ENCODE measurements at places on chromosomes 1 and 21.

DNA sequence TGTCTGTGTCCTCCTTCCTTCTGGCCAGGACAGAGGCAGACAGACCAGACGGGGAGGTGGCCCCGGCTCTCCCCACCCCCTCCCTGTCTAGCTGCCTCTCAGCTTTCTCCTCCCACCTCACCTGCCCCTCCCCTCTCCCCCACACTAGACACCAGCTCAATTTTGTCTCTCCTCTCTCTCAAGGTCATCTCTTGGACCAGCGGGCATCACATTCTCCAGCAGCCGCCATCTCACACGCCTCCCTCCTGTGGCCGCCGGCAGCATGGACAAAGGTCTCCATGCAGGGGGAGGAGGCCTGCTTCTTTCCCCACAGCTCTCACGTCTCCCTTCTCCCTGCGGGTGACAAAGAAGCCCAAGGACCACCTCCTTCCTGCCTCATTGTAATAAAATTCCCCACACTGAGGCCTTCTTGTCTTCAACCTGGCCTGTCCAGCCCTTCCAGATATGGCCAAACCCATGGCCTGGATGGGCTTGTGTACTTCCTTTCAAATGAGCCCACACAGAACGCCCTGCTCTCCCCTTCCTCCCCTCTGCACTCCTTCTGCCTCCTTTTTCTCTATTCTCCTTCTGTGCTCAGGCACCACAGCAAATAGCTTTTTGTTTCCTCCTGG lies 14.6 kb downstream of the OPTC start:
- no peak for DNase-seq

DNA sequence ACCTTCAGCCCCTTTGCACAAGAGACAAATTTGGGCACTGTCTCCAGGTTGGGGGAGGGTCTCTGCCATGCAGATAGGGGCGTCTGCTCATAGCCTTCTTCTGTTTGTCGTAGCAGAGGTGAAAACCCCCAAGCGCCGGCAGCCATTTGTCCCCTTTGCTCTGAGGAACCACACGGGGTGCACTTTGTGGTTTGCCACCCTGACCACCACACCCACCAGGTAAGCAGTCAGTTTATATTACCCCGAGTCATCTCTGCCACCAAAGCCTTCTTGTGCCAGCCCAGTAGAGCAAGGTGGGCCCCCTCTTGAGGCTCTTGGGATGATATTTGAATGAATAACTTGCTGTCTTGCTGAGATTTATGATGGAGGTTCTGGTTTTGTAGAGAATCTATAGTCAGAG lies 111.8 kb downstream of the VPS13D start:
- DNase-seq = no peak

GRCh38 chr1:98256700-98257099 lies 335.9 kb upstream of the DPYD start:
- DNase-seq = no peak

- no peak for DNase-seq
Observed at GRCh38 chr1:243483071-243483771, 227.4 kb downstream of the SDCCAG8 start.

DNA sequence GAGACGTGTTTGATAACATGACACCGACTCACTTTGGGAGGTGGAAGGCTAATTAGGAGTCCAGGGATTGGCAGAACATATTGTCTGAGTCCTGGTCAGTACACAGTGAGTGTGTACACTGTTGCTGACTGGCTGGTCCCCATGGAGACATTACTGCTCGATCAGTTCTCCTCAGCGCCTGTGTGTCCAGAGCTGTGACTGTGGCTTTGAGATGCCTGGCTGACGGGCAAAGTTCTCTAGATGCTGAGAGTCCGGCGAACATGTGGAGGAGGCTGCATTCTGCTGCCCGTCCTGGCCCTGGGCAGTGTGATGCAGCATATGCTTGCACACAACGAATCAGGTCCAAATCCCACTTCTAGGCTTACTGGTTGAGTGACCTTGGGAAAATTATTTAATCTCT lies 280.1 kb upstream of the ST6GALNAC5 start:
- DNase-seq = no peak

GRCh38 chr1:162006081-162006480 lies 17.6 kb downstream of the OLFML2B start:
- no peak for DNase-seq

- no peak for DNase-seq
Observed at GRCh38 chr1:86504137-86504479, 35.4 kb downstream of the CLCA1 start.

DNA sequence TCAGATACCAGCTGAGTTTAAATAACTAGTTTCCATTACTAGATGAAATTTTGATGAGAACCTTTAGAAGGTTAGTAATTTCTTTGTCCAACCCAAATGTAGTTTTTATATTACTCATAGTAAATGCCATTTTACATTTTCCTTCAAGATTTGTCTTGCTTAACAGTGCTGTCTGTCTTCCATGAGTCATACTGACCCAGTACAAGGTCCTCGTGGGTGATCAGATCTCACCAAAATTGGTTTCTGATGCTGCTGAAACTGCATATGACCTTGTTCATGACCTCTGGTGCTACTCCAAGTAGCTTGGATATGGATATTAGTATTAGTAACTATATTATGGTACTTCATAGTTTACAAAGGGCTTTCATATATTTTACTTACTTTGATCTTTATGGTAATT lies 207.1 kb downstream of the RYR2 start:
- no peak for DNase-seq

DNA sequence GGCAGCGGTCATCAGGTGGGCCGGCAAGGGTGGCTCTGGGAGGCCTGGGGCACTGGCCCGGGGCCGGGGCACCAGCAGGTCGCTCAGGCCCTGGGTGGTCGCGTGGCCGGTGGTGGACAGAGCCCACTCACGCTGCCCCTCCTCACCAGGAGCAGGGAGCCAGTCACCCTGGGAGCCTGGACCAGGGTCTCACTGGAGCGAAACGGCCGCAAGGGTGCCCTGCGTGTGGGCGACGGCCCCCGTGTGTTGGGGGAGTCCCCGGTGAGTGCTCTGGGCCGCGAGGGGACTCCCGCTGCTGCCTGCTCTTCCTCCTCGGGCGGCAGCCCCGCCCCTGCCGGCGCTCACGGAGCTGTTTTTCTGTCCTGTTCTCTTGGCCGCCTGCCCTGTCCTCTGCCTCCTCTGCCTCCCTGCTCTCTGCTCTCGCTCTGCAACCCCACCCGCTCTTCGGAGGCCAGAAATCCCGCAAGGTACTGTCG lies 23.5 kb downstream of the RNF223 start:
- no peak for DNase-seq

DNA sequence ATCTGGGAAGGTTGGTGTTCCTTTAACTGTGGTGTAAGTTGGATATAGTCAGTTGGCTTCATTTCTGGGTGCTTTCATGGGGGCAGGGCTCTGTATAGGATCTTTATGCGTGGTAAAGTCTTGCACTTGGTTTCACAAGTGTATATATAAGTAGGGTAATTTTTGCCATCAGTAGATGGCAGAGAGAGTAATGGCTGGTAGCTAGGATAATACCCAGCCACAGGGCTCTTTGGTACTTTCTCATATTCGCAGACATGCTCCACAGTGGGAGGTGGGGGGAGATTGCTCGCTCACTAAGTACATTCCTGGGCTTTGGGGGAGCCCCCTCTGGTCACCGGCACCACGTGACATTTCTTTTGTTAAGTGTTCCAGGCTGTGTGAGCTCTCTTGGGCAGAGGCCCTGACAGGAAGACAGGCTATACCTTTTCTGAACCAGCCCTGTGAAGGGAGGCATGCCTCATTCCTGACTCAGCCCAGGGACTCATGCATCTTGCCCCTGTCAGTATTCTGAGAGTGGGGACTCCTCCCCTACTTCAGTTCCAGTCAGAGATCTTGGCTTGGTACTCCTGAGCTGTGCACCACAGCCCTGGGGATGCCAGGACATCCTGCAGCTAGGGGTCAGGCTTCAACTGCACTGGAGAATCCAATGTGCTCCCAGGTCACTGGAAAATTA lies 37.6 kb downstream of the FCRL2 start:
- DNase-seq = no peak

GRCh38 chr1:236550961-236551851 lies 27.4 kb downstream of the LGALS8 start:
- no peak for DNase-seq

- DNase-seq = no peak
Observed at GRCh38 chr1:231215681-231216385, 25.2 kb upstream of the GNPAT start.
